ENCODE measurements at places on chromosomes 16 and 17.

DNA sequence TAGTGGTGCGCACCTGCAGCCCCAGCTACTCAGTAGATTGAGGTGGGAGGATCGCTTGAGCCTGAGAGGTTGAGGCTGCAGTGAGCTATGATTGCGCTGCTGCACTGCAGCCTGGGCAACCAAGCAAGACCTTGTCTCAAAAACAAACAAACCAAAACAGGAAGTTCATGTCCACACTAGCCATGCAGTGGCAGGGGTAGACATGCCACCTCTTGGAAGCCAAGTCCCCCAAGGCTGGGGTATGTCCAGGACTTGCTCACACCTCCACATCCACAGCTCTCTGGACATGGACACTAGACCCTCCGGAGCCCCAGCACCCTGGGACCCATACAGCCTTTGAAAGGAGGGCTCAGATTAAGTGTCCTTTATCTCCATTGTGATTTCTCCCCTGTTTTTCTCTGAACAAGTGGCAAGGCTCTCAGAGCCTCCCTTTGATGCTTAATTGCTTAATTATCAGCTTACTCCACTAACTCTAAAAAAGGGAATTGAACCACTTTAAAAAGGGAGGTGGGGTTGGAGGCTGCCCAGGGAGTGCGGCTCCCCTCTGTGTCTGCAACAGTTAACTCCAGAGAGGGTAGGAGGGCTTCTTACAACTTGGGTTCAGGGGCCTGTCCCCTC, 424.6 kb upstream of the C16orf82 start:
- DNase-seq: no peak

DNA sequence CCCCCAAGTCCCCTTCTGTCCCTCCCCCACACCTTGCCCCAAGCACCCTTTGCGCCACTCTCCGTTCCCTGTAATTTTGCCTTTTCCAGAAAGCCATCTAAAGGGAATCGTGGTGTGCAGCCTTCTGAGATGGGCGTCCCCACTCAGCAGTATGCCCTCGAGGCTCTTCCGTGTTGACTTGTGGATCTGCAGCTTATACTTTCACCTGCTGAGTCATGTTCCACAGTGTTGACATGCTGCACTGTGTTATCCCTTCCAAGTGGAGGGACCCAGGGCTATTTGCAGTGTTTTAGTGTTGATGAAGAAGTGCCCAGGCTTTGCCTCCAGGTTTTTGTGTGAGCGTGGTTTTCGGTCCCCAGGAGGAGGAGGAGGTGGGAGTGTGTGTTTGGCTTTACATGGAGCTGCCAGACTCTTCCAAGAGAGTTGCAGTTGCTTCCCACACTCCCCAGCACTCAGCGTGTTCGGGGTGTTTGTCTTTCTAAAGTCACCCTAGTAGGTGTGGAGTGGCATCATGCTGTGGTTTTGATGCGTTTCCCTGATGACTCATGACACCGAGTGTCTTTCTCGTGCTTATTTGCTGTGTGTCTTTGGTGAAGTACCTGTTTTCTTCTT, 32.1 kb upstream of the JPT2 start:
- DNase-seq: peak; percentile 15

DNA sequence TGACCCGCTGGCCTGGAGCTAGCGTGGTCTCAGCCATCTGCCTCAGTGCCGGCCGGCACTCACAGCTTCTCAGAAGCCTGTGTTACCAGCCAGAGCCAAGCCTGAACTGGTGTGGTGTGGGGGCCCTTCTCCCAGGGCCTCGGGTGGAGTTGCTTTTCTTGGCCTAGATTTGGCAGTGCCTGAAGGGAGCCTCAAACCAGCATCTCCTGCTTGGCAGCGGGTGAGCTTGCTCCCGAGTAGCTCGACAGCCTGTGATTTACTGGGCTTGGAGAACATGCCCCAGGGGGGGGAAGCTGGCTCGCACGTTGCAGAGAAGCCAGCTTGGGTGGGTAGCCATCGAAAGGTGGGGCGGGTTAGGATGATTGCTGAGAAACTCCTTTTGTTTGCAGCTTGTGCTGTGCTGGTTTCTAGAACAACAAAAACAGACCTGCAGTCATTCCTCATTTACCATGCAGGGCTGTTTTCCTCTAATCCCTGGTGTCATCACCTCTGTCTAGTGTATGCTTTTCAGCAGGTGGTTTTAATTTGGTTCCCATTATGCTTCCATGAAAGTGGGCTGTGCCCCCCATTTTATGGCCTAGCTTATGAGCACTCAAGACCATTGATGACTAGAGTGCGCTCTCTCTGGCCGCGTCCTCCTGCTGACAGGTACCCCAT, 42.2 kb downstream of the TBCD start:
- DNase-seq: no peak

GRCh38 chr16:55338646-55339045, 14.6 kb downstream of the IRX6 start:
- no peak for DNase-seq

DNA sequence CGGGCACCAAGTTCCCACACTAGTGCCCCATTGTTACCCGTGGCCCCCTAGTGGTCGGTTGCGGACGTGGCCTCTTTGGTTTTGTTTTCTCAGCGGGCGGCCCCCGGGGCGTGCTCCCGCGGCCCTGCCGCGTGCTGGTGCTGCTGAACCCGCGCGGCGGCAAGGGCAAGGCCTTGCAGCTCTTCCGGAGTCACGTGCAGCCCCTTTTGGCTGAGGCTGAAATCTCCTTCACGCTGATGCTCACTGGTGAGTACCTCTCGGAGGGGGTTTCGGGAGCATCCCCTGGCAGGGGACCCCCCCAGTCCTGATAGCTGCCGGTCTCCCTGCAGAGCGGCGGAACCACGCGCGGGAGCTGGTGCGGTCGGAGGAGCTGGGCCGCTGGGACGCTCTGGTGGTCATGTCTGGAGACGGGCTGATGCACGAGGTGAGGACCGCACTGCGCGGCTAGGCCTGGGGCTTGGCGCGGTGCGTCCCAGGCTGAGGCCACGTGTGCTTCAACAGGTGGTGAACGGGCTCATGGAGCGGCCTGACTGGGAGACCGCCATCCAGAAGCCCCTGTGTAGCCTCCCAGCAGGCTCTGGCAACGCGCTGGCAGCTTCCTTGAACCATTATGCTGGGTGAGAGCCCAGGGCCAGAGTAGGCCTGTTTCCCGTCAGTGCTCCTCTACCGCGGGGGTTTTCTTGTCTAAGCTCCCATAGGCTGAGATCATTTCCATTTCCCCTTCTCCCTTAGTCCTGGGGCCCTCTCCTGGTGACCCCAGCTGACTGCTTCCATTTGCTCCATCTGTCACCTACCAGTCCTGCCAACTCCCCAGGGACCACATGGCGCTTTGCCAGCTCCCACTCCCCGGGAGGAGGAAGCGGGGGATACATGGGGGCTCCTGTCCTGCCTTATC, 1.7 kb downstream of the SPHK1 start:
- peak; percentile 65 for DNase-seq

DNA sequence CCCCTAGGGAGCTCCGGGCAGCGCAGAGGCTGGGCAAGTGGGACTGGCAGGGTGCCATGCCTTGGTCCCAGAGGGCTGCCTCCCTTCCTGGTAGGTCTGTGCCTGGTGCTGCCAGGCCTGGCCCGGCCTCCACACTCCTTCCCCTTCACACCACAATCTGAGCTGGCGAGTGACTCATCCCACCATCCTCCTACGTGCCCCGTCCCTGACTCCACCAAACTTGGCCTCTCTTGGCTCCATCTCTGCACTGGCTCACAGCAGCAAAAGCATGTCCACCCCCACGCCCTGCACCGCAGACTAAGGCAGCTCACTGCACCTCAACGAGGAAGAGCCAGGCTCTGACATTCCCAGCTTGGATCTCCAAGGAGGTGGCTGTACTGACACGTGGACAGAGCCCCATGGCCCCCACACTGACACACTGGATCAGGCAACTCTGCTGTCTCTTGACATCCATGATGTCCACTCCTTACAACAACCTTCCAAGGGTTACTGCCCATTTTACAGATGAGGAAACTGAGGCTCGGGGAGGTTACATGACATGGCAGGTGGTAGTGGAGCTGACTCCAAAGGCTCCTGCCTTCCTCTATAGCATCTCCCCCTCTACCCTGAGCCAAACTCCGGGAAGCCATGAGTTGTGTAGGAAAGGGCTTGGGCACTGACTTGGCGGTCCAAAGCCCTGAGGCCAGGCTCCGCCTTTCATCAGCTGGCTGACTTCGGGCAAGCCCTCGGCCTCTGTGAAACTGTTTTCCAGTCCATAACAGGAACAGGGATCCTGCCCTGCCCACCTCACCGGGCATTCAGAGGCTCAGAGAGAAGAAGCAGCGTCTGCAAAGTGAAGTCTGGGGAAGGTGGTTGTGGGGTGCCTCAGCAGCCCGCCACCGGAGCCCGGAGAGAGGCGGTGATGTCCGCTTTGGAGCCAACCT, 20.1 kb upstream of the KRT19 start:
- no peak for DNase-seq

DNA sequence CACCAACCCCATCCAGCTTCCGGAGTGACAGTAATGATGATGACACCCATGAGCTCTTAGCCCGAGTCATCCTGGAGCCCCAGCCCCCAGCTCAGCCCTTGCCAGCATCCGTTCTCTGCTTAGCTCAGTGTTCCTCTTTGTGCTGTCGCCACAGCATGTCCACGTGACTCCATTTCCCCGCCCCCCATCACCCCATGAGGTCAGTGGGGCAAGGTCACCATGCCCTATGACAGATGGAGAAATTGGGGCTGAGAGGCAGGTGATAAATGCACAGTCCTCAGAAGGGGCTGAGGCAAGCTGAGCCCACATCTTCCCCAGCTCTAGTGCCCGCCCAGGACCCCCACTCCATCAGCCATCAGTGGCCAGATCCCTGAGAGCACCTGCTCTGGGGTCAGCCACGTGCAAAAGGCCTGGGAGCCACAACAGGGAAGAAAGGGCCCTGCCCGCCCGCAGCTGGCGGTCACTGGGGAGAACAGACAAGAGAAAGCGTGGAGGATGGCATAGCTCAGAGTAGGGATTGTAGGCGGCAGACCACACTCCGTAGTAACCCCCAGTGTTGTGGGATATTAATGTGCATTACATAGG, 17.1 kb downstream of the ITGB4 start:
- no peak for DNase-seq

DNA sequence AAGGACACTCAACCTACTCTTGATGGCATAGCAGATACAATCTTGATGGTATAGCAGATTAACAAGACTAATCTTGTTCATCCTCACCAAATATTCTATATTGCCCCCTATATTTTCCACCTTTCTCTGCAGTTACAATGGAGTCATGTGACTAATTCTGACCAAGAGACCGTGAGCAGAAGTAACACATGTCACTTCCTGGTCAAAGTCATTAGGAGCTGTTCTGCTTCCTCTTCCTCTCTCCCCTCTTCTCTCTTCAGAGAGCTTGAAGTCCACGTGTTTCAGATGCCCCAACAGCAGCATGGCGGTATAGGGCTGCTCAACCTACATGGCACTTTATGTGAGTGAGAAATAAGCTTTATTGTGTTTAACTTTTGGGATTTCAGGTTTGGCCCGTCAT, 55.3 kb upstream of the ERCC4 start:
- DNase-seq: no peak

- DNase-seq: no peak
These were observed 264.5 kb downstream of the NTN1 start for GRCh38 chr17:9285602-9286427.

- no peak for DNase-seq
These were observed 98.8 kb downstream of the WWOX start for GRCh38 chr16:78198288-78198687.

DNA sequence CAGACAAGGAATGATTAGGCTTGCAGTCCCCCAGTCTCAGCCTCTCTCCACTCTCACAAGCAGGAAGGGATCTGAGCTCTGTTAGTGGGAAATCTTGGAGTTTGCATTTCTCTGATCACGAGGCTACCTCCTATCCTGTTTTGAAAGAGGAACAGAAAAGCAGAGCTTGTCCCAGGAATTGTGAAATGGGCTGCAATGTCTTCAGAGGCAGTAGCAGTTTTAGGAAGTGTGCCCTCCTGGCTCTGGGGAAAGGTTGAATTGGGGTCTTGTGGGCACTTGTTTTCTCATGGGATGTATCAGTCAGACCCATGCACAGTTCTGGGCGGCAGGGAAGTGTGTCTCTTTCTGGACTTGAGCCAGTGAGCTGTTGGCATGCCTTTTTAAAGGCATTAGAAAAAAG, 22.8 kb downstream of the NUP85 start:
- no peak for DNase-seq

GRCh38 chr17:80827646-80828643, 163.7 kb upstream of the CHMP6 start:
- no peak for DNase-seq

DNA sequence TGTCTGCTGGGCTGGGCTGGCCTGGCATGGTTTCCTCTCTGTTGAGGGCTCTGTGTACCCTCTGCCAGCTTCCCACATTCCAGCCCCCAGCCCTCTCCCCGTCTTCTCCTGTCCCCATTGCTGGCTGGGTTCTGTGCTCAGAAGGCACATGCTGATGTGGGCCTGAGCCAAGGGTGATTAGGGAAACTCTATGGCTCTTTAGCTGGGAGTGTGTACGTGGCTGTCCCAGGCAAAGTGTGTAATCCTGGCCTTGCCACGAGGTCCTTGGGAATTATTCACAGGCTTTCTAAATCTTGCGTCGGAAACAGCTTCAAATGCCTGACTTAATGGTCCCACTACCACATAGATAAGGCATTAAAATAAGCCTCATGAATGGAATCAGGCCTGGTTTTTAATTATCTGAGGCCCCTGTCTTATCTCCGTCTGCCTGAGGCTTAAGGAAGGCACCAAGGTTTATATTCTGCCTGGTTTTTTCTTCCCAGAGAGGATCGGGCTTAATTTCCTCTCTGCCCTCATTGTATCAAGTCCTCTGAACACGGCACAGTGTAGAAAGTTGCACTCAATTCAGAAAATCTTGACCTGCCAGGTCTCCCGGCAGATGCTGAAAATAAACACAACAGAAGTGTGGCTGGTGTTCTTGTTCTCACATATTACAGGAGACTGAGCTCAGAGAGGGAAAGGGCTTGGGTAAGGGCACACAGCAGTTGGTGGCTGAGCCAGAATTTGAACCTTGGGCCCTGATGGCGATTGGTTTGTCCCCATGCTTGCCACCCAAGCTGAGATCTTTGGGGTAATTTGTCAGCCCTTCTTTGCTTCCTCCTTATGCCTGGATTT, 52.9 kb upstream of the LGALS9 start:
- DNase-seq: no peak

DNA sequence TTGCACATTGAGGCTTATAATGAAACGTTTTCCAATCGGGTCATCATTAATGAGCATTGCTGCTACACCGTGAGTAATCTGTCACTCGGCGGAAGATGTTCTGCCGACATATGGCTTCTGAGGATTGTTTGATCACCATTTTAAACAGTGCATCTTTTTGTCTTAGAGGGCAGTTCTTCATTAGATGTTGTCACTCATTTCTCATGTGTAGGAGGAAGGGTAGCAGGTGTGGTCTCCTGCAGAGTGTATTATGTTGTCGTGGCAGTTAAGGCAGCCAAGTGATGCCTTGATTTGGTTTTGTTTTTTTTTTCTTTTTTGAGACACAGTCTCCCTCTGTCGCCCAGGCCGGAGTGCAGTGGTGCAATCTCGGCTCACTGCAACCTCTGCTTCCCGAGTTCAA, 50.5 kb downstream of the SEC14L1 start:
- no peak for DNase-seq

GRCh38 chr17:36059406-36059805, 4.7 kb upstream of the CCL18 start:
- DNase-seq: no peak

- DNase-seq: no peak
These were observed 10.1 kb upstream of the ABCA5 start for GRCh38 chr17:69336996-69337395.

Data from stimulated activated CD8-positive, alpha-beta memory T cell treated with anti-CD3 and anti-CD28 coated beads, Interleukin-4, amount 100 ng/mL, for 1 hour (primary cell).